ENCODE measurements at places on chromosomes 5 and 9. TPM values are rescaled to one million over a fixed set of nuclear protein-coding genes. Genes with fewer than 3 reads are reported as not detected.

GRCh38 chr5:15092801-15093200 lies 221.2 kb upstream of the ANKH start:
- no peaks in the 10 kb centered on the region for H3K4me1 ChIP-seq
- H3K27me3 ChIP-seq, result no peaks in the 10 kb centered on the region
- H3K27ac ChIP-seq, result no peak overlapping the region
- DNase-seq, result no peak
- no peak overlapping the region for H3K4me3 ChIP-seq

- no peaks in the 10 kb centered on the region for H3K36me3 ChIP-seq
- no peak overlapping the region for H3K27ac ChIP-seq
- H3K27me3 ChIP-seq, result no peaks in the 10 kb centered on the region
- no peaks in the 10 kb centered on the region for H3K4me1 ChIP-seq
- H3K4me3 ChIP-seq, result no peak overlapping the region
Observed at GRCh38 chr5:10655972-10656830, 92.3 kb downstream of the ANKRD33B start.

- H3K27me3 ChIP-seq, result no peaks in the 10 kb centered on the region
- H3K4me1 ChIP-seq, result peaks cover 35% of the 10 kb centered on the region
Observed at GRCh38 chr5:34655354-34655991, 655 bp upstream of the RAI14 start.

Gene DOCK2
- 90.2 TPM for total RNA-seq

Gene ORM2
- total RNA-seq, result 4.7 TPM

Measured in upper lobe of left lung (tissue), 6 donors.